Endothelial cell (in vitro differentiated cells): ENCODE measurements at places on chromosomes 4 and X.

DNA sequence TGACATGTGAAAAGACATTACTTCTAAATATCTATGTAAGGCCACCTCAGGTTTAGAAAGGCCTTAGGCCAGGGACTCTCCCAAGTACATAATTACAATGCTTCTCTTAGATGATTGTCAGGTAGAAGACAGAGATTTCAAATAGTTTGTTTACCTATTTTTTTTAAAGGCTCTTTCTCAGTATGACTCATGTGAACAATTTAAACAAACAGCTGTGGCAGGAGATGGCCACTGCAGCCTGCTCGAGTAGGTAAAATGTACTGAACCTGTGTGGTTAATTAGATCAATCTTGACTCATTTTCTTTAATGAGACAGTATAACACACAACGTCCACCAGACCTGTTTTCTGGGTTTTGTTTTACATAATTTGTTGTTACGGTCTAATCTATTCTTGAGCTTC lies 50.2 kb downstream of the LEF1 start:
- no peak overlapping the region for H3K27ac ChIP-seq
- H3K36me3 ChIP-seq, result no peaks in the 10 kb centered on the region
- no peak overlapping the region for H3K4me3 ChIP-seq
- peaks cover 19% of the 10 kb centered on the region for H3K4me1 ChIP-seq
- no peaks in the 10 kb centered on the region for H3K27me3 ChIP-seq
- no peak for DNase-seq

- no peaks in the 10 kb centered on the region for H3K4me1 ChIP-seq
- H3K27me3 ChIP-seq, result peaks cover 2% of the 10 kb centered on the region
- H3K4me3 ChIP-seq, result no peak overlapping the region
- no peak for DNase-seq
Observed at GRCh38 chrX:55839485-55839884, 121.9 kb downstream of the RRAGB start.

GRCh38 chr4:98602270-98602669 lies 56.1 kb downstream of the TSPAN5 start:
- H3K36me3 ChIP-seq, result peaks cover 9% of the 10 kb centered on the region
- H3K4me1 ChIP-seq, result peaks cover 3% of the 10 kb centered on the region
- no peak for DNase-seq
- H3K27ac ChIP-seq, result no peak overlapping the region

DNA sequence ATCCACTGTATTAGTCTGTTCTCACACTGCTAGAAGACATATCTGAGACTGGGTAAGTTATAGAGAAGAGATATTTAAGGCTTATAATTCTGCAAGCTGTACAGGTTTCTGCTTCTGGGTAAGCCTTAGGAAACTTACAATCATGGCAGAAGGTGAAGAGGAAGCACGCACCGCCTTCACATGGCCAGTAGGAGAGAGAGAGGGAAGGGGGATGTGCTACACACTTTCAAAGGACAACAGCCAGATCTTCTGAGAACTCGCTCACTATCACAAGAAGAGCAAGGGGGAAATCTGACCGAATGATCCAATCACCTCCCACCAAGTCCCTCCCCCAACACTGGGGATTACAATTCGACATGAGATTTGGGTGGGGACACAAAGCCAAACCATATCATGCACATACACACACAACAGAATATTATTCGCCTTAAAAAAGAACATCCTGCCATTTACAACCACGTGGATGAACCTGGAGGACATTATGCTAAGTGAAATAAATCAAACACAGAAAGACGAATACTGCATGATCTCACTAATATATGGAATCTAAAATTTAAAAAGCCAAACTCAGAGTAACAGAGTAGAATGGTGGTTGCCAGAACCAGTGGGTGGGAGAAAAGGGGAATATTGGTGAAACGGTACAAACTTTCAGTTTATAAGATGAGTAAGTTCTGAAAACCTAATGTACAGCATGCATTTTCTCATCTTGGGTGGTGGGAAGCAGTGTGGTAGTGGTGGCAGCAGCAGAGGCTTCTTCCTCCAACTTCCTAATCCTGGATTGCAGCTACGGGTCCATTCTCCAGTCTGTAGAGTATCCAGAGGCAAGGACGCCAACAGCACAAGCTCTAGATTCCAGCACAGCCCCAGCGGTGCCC lies 12.8 kb downstream of the FRYL start:
- no peak for DNase-seq
- H3K27me3 ChIP-seq, result peaks cover 2% of the 10 kb centered on the region
- H3K4me3 ChIP-seq, result peak overlapping the region; percentile 19
- H3K36me3 ChIP-seq, result peaks cover 13% of the 10 kb centered on the region
- H3K27ac ChIP-seq, result peak overlapping the region; percentile 58

GRCh38 chrX:30822068-30822681 lies 66.9 kb downstream of the TAB3 start:
- no peaks in the 10 kb centered on the region for H3K36me3 ChIP-seq
- H3K4me1 ChIP-seq, result peaks cover 2% of the 10 kb centered on the region
- no peak overlapping the region for H3K4me3 ChIP-seq
- H3K27ac ChIP-seq, result no peak overlapping the region
